ENCODE measurements at places on chromosomes 5 and 9.

GRCh38 chr5:174327317-174327864 lies 281.9 kb downstream of the NSG2 start:
- DNase-seq, result no peak

GRCh38 chr5:176886336-176887251 lies 12.6 kb downstream of the HK3 start:
- no peak for DNase-seq

DNA sequence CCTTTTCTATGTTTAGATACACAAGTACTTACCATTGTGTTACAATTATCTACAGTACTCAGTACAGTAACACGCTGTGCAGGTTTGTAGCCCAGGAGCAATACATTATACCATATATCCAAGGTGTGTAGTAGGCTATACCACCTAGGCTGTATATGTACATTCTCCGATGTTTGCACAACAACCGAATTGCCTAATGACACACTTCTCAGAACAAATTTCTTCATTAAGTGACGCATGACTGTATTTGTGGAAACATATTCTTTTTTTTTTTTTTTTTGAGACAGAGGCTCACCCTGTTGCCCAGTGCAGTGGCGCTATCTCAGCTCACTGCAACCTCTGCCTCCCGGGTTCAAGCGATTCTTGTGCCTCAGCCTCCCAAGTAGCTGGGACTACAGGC lies 4.0 kb upstream of the RAD23B start:
- no peak for DNase-seq

- no peak for DNase-seq
Measured at GRCh38 chr9:20382460-20383071, 239.7 kb downstream of the MLLT3 start.

GRCh38 chr5:151719228-151720000 lies 32.7 kb upstream of the SPARC start:
- no peak for DNase-seq

- peak; percentile 25 for DNase-seq
Measured at GRCh38 chr5:148687427-148687826, 33.1 kb upstream of the HTR4 start.

- no peak for DNase-seq
Measured at GRCh38 chr9:130347036-130347435, 81.5 kb downstream of the HMCN2 start.

DNA sequence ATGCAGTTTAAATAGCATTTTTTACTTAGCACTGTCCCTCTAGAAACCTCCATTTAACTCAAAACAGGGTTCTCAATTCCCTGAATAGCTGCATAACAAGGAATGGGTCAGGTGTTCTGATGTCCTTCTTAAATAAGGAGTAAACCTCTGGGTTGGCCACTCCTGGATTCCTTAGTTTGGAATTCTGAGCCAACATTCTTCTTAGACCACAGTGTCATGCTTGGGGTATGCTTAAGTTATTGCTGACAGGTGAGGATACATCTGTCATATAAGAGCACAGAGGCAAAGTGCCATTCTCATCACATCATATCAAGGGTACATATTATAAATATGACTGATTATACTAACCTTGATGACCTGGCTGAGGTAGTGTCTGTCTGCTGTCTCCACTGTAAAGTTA lies 179.9 kb upstream of the SEMA6A start:
- no peak for DNase-seq

DNA sequence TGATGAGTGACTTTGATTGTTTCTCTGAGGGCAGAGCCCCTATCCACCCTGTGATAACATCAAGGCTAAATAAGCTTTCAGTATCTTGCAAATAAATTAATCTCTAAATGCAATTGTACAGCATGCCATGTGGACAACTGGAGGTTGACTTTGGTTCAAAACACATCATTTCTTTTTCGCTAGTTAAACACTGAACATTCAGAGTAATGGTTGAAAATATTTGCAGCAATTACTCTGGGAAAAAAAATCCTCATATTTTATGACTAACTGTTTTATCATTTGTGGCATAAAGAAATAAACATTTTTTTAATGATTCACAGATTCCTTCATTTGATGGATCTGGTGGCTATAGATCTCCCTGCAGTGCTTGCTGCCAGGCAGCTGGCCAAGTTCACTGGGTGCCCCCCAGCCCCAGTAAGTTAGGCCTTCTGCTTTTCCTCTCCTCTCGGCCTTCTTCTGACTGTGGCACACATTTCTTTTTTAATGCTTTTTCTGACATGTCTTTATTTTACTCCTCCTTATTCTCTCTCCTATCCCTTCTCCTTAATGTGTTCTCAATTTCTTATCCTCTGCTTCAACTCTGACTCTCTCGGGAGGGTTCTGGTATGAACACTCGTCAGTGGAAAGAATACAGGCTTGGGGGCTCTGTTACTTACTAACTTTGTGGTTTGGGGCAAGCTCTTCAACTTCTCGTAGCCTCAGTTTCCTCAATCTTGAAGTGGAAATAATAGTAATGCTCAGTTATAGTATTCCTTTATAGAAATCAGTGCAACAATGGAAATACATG lies 69.6 kb downstream of the ADAMTSL1 start:
- no peak for DNase-seq

DNA sequence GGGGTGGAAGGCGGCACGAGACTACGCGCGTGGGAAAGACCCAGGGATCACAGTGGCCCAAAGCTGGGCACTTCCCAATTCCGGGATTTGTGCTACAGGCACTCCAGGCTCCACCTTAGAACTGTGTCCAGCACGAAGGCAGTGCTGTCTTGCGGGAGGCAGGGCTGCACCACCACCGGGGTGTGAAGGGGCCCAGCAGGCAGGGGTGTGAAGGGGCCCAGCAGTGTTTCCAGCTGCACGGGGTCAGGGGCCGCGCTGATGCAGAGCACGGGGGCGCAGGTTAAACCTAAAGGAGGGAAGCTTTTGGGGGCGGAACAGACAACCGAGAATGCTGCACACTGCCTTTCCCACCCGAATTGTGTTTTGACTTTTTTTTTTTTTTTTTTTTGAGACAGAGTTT lies 1.1 kb upstream of the PDCD6 start:
- no peak for DNase-seq

Data from thymus (tissue), 14 donors.